Right lung (tissue), 10 donors: ENCODE measurements at places on chromosomes 2 and 18.

- no peak for DNase-seq
Observed at GRCh38 chr2:203826704-203827103, 40.9 kb upstream of the CTLA4 start.

DNA sequence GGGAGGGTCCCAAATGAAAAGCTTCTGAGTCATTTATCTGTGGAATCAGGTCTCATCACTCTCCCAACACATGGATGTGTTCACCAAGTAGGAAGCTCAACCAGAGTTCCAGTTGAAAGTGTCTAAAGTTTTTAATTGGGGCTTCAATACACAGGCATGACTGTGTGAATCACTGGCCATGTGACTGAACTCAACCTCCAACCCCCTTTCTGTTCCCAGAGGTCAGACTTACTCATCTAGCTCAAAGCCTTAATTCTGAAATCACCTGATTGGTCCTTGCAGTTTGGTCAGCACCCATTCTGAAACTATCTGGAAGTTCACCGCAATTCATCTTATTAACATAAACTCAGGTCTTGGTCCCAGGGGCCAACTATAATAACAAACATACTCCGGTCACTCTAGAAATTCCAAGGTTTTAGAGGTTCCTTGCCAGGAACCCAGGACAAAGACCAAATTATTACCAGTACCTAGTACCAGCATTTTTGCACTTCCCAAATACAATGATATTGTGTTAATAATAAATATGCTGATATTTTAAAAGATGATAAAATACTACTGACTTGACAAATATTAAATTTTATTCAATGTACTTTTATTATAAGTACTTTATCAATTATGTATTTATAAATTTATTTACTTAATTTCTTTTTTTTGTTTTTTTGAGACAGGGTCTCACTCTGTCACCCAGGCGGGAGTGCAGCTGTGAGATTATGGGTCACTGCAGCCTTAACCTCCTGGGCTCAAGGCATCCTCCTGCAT is 10.7 kb upstream of the RBM45 start:
- no peak for DNase-seq

- no peak for DNase-seq
Observed at GRCh38 chr18:74567822-74568221, 29.8 kb upstream of the ZNF407 start.

DNA sequence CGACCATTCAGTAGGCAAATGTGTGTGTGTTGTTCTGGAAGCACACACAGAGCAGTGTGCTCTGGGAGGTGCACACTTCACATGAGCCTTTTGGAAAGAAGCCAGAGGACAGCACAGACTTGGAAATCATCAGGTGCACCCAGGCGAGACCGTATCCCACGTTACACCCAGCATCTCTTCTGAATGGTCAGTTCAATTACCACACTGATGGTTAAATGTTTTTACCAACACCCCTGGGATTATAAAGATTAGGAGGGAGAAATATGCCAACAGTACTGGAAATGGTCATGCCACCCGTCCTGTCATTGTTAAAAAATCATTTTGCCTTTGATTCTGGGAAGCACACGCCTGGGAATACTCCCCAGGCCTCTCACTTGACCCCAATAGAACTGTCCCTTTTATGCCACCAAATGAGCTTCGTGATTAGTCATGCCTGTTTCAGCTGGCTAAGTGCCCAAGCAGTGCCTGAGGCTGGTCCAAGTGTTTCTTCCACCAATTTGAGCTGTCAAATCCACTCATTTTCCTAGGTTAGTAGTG is 183.7 kb downstream of the NRP2 start:
- DNase-seq: no peak

DNA sequence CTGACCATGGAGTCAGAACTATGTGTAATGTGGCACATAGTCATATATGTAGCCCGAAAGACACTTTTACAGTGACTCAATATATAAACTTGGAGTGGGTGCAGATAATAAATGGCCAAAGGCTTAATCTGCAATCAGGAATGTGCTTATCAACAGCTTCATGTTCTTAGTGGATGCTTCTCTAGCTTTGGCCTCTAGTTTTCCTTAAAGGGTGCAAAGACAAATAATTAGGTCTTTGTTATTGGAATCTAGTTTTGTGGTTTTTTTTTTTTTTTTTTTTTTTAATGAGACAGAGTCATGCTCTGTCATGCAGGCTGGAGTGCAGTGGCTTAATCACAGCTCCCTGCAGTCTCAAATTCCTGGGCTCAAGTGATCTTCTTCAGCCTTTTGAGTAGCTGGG is 625.6 kb downstream of the EPHA4 start:
- DNase-seq: no peak
